ENCODE measurements at places on chromosomes 2 and 18.
A peak's percentile ranks its signal among the peaks of the same experiment; 100 is the strongest.

DNA sequence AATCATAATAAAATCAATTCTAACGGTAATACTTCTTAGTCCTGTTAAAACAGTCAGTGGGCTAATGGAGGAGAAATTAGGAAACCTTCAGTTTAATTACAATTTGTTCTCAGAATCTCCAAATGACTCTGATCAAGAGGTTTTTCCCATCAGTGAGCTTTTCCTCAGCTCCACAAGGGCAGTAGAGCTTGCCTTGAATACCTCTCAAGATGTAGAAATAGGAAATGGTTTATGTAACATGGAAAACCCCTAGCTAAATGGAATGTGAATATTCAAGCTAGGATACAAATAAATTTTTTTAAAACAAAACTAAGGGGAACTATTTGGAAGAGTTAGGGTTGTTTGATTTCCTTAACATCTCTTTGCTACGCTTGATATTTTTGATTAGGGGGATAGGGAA, 87.5 kb downstream of the PLEKHM3 start:
- no peak for DNase-seq
- no peak overlapping the region for H3K27ac ChIP-seq
- no peak overlapping the region for H3K4me3 ChIP-seq
- no peaks in the 10 kb centered on the region for H3K36me3 ChIP-seq
- no peaks in the 10 kb centered on the region for H3K4me1 ChIP-seq

DNA sequence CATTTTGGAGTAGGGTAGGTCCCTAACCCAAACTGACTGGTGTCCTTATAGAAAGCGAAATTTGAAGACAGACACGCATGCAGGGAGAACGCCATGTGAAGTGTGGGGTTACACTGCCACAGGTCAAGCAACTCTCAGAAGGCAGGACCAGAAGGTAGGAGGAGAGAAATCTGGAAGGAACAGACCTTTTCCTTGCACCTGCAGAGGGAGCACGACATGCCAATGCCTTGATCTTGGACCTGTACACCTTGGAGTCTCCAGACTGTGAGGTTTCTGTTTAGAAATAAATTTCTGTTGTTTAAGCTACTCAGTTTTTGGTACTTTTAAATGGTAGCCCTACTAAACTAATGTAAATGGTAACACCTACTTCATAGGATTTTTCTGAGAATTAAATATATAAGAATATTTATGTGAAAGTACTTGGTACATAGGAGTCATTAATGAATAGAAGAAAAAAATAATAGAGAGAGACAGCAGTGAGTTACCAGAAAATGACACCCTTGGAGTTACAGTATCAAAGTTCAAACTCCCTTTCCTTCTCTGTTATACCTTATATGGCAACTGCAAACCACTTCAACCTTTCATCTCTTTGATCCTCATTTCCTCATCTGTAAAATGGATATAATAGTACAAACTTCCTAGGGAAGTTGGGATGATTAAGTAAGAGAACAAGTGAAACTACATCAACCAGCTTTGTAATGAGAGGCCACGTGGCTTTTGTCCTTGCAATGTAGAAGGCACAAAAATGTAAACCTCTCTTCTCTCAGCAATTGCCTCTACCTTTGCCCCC, 184.9 kb upstream of the PARD3B start:
- no peaks in the 10 kb centered on the region for H3K36me3 ChIP-seq
- peaks cover 2% of the 10 kb centered on the region for H3K27me3 ChIP-seq
- H3K4me3 ChIP-seq, result no peak overlapping the region
- H3K4me1 ChIP-seq, result peaks cover 8% of the 10 kb centered on the region
- DNase-seq, result no peak

- no peak overlapping the region for H3K27ac ChIP-seq
- H3K36me3 ChIP-seq, result no peaks in the 10 kb centered on the region
- no peak for DNase-seq
- H3K4me1 ChIP-seq, result no peaks in the 10 kb centered on the region
- H3K4me3 ChIP-seq, result no peak overlapping the region
Measured at GRCh38 chr2:36616947-36617346, 19.0 kb upstream of the FEZ2 start.

DNA sequence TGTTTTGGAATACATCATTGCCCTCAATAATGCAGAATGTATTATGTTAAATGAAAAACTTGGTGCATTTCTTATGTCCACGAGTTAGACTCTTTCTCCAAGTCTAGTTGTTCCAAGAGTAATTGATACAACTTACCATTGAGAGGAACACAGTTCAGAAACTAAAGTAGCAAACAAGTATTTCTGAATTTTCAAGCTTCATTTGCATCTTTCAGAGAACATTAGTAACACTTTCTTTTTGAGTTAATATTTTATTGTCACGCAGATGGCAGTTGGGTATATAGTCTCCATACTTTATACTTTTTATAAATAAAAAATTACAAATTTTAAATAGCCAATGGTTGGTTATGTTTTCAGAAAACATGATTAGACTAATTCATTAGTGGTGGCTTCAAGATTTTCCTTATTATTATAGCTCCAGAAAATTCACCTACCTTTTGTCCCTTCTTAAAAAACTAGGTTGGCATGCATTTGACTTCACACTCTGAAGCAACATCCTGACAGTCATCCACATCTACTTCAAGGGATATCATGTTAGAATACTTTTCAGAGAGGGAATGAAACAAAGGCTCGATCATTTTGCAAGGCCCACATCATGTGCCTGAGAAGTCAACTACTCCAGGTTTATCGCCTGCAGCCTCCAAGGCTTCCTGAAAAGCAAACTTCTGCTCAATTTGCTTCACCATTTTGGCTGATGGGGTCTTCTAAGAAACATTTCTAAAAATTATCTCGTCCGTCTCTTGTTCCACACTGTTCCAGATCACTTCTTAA, 29.9 kb downstream of the LYPD6B start:
- no peaks in the 10 kb centered on the region for H3K27me3 ChIP-seq
- H3K36me3 ChIP-seq, result no peaks in the 10 kb centered on the region
- no peak overlapping the region for H3K4me3 ChIP-seq
- no peak overlapping the region for H3K27ac ChIP-seq
- no peak for DNase-seq
- H3K4me1 ChIP-seq, result no peaks in the 10 kb centered on the region

DNA sequence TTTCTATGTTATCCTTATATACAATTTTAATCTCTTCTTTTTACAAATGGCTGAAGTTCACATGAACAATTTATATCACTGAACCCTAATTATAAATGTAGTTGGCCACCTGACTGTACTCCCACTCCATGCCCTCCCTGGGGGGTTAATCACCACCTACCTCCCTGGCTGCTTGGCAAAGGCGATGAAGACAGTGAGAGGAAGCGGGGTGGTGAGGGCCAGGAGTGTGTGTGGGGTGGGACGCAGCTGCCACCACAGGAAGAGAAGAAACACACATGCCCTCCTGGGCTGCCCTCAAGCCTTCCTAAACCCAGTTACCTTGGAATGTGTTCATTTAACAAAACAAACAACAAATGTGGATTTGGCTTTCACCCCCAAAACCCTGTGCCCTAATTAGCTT, 87.0 kb upstream of the REV1 start:
- no peaks in the 10 kb centered on the region for H3K36me3 ChIP-seq
- H3K27ac ChIP-seq, result no peak overlapping the region
- no peak for DNase-seq
- no peak overlapping the region for H3K4me3 ChIP-seq
- H3K27me3 ChIP-seq, result no peaks in the 10 kb centered on the region
- H3K4me1 ChIP-seq, result peaks cover 6% of the 10 kb centered on the region

- no peak for DNase-seq
- no peak overlapping the region for H3K4me3 ChIP-seq
- no peak overlapping the region for H3K27ac ChIP-seq
- no peaks in the 10 kb centered on the region for H3K36me3 ChIP-seq
- no peaks in the 10 kb centered on the region for H3K27me3 ChIP-seq
Measured at GRCh38 chr2:220785178-220785577, 786.9 kb downstream of the EPHA4 start.

GRCh38 chr2:227696990-227697679, 20.7 kb downstream of the SLC19A3 start:
- no peak overlapping the region for H3K4me3 ChIP-seq
- no peaks in the 10 kb centered on the region for H3K27me3 ChIP-seq
- H3K4me1 ChIP-seq, result no peaks in the 10 kb centered on the region
- H3K36me3 ChIP-seq, result no peaks in the 10 kb centered on the region
- no peak for DNase-seq
- no peak overlapping the region for H3K27ac ChIP-seq

DNA sequence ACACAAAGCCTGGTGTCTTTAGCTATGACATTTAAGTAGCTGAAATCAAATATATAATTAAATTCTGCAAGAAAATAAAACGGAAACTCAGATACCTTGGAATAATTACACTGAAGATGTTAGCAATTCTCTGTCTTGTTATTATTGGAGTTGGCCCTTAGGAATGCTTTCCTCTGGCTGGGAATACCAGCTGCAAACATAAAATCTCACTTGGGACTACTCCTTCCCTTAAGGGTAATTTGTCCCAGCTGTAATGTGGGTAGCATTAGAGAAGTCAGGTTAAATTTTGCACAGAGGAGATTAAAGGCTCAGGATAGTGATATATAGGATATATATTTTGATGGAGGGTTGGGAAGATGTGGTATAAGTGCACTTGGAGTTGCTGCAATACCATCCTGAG, 37.3 kb upstream of the GRP start:
- H3K4me1 ChIP-seq, result no peaks in the 10 kb centered on the region
- no peaks in the 10 kb centered on the region for H3K36me3 ChIP-seq
- H3K4me3 ChIP-seq, result no peak overlapping the region
- DNase-seq, result no peak
- no peaks in the 10 kb centered on the region for H3K27me3 ChIP-seq
- no peak overlapping the region for H3K27ac ChIP-seq

- no peak overlapping the region for H3K4me3 ChIP-seq
- H3K36me3 ChIP-seq, result peaks cover 5% of the 10 kb centered on the region
- DNase-seq, result peak; percentile 9
Measured at GRCh38 chr2:175156534-175156933, 11.5 kb downstream of the ATF2 start.

- H3K27me3 ChIP-seq, result no peaks in the 10 kb centered on the region
- H3K4me3 ChIP-seq, result peak overlapping the region; percentile 10
- DNase-seq, result no peak
Measured at GRCh38 chr2:100141906-100142305, 484 bp downstream of the AFF3 start.

GRCh38 chr2:3725458-3726250, 22.3 kb downstream of the DCDC2C start:
- no peaks in the 10 kb centered on the region for H3K36me3 ChIP-seq
- peaks cover 11% of the 10 kb centered on the region for H3K4me1 ChIP-seq
- DNase-seq, result no peak
- no peak overlapping the region for H3K4me3 ChIP-seq
- no peak overlapping the region for H3K27ac ChIP-seq

GRCh38 chr2:66691031-66691965, 256.4 kb downstream of the MEIS1 start:
- H3K4me1 ChIP-seq, result no peaks in the 10 kb centered on the region
- H3K36me3 ChIP-seq, result no peaks in the 10 kb centered on the region
- DNase-seq, result no peak
- no peak overlapping the region for H3K4me3 ChIP-seq
